ENCODE measurements at places on chromosomes 12 and 14.

DNA sequence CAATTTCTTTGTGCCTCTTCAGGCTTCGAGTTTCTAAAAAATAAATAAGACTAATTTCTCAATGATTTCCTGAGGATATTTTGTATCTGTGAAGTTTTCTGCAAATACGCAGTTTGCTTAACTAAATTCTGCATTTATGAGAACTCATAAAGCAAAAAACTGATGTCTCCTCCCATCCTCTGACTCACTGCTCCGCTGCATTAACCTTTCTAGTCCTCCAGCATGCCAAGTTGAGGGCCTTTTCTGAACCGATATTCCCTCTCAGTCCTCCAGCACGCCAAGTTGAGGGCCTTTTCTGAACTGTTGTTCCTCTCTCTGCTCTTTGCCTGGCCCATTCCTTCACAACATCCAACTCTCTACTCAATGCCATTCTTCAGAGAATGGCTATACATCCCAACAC is 3.2 kb downstream of the IPO8 start:
- H3K27ac ChIP-seq: no peak overlapping the region
- DNase-seq: no peak
- H3K4me3 ChIP-seq: no peak overlapping the region

GRCh38 chr12:54287261-54288157 is 7.0 kb downstream of the HNRNPA1 start:
- H3K4me3 ChIP-seq: no peak overlapping the region
- peaks cover 12% of the 10 kb centered on the region for H3K36me3 ChIP-seq
- no peak for DNase-seq

GRCh38 chr14:24978862-24979724 is 70.9 kb downstream of the STXBP6 start:
- no peaks in the 10 kb centered on the region for H3K36me3 ChIP-seq
- no peak overlapping the region for H3K27ac ChIP-seq
- H3K27me3 ChIP-seq: peaks cover 2% of the 10 kb centered on the region
- H3K4me3 ChIP-seq: no peak overlapping the region
- no peak for DNase-seq
- no peaks in the 10 kb centered on the region for H3K4me1 ChIP-seq

DNA sequence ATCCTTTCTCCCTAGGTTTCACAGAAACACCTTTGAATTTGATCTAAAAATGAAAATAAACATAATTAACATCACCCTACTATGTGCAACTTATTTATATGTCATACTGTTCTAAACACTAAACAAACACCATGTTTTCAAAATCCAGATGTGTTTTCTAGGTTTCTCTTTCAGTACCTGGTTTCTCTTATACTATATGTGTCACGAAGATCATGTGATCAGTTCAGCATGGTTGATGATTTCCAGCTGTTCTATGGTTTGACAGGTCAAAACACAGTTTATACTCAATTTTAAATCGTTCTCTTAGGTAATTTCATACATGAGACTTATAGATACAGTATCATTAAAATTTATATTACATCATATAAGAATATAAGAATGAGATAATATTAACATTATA is 373.1 kb downstream of the SOX5 start:
- no peak overlapping the region for H3K4me3 ChIP-seq
- no peaks in the 10 kb centered on the region for H3K27me3 ChIP-seq
- no peak for DNase-seq
- no peaks in the 10 kb centered on the region for H3K4me1 ChIP-seq
- no peak overlapping the region for H3K27ac ChIP-seq

DNA sequence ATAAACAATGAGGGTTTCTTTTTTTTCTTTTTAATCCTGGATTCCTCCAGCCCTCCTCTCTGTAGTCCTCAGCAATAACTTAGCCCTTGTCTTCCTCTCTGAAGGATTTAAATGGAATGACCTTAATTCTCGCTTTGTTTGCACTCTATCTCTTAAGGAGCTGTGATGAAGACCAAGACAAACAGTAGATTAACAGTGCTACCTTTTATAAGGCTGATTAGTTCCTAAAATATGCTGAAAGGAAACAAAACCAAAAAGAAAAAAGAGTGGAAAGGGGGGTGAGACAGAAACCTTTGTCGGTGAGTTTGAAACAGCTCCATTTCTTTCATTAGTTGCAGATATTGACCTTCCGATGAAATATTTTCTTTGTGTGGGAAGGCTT is 38.7 kb upstream of the PTCSC3 start:
- H3K27me3 ChIP-seq: peaks cover 9% of the 10 kb centered on the region
- no peak overlapping the region for H3K27ac ChIP-seq
- H3K36me3 ChIP-seq: no peaks in the 10 kb centered on the region

GRCh38 chr12:23473071-23473470 is 476.4 kb downstream of the SOX5 start:
- H3K4me3 ChIP-seq: no peak overlapping the region
- DNase-seq: no peak
- no peaks in the 10 kb centered on the region for H3K4me1 ChIP-seq
- H3K36me3 ChIP-seq: no peaks in the 10 kb centered on the region
- peaks cover 1% of the 10 kb centered on the region for H3K27me3 ChIP-seq
- no peak overlapping the region for H3K27ac ChIP-seq
